ENCODE measurements at places on chromosomes 7 and 10.

- no peak for DNase-seq
Measured at GRCh38 chr10:120453886-120454285, 3.1 kb upstream of the PLPP4 start.

GRCh38 chr7:30206942-30207341, 72.2 kb downstream of the MTURN start:
- no peak for DNase-seq

DNA sequence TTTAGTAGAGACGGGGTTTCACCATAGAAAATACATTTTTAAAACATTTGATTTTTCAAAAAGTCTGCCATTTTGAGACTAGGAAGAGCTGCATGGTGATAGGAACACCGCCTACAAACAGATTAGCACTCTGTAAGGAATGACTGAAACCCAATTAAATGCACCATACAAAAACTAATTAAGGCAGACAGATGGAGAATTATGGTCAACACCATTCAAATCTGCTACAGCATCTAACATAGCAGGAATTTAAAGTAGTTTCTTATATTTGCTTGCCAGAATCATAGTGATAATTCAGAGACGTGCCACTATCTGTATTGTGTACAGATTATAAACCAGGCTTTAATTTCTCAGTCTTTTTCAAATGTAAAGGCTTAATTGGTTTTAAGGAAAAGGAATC, 68.2 kb downstream of the ENO4 start:
- no peak for DNase-seq

DNA sequence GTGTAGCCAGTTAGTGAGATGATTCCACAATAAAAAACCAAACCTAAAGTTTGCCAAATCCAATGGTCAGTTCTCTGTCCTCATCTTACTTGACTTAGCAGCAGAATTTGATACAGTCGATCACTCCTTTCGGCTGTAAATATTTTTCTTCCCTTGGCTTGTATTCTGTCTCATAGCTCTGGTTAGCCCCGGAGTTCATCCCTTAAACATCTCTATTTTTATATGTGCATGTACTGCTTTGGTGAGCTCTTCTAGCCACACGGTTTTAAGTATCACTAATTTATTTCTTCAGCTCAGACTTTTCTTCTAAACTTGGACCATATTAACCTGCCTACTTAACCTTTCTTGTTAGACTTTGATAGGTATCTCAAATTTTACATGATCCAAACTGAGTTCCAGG, 17.8 kb upstream of the ASB15 start:
- DNase-seq: no peak

GRCh38 chr10:21020545-21020944, 123.4 kb upstream of the NEBL start:
- no peak for DNase-seq

- no peak for DNase-seq
Measured at GRCh38 chr7:50806143-50806542, 23.4 kb upstream of the GRB10 start.
